Activated CD4-positive, alpha-beta T cell treated with anti-CD3 and anti-CD28 coated beads, Interleukin-2, amount 10 ng/mL, durations not matched to agents 7 days and 5 days (primary cell): ENCODE measurements at places on chromosomes 16 and 17. TPM values are rescaled to one million over a fixed set of nuclear protein-coding genes. Genes with fewer than 3 reads are reported as not detected.

GRCh38 chr17:8719291-8720246 lies 25.1 kb downstream of the CCDC42 start:
- no peak overlapping the region for H3K27ac ChIP-seq
- H3K4me1 ChIP-seq: no peaks in the 10 kb centered on the region
- no peaks in the 10 kb centered on the region for H3K27me3 ChIP-seq
- DNase-seq: no peak

The STX8 gene
- 84.8 TPM for total RNA-seq

- H3K27me3 ChIP-seq: peaks cover 12% of the 10 kb centered on the region
- peak; percentile 89 for DNase-seq
- H3K27ac ChIP-seq: peak within 1 kb of the TSS; percentile 65
- peak within 1 kb of the TSS; percentile 88 for H3K4me3 ChIP-seq
- peaks cover 29% of the 10 kb centered on the region for H3K36me3 ChIP-seq
- peaks cover 78% of the 10 kb centered on the region for H3K4me1 ChIP-seq
These were observed at the start of gene RAP1GAP2 for GRCh38 chr17:2796164-2797125. Gene RAP1GAP2 (plus strand): TSS chr17:2796438. CDS start chr17:2796528, 90 bp downstream.

The MT1M gene
- not detected for total RNA-seq

DNA sequence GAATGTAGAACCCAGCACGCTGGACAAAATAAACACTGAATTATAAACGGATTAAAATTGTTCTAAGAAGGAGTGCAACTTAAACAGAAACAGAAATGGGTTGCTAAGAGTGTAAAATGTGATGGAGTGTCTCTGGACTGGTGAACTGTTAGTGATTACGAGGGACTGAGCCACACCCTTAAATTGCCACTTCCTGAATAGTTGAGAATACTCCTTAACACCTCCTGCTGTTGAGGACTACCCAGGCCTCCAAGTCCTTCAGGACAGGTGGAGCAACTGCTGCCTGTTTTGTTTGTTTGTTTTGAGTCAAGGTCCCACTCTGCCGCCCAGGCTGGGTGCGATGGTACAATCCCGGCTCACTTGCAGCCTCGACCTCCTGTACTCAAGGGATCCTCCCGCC lies 25.8 kb upstream of the IRF8 start:
- H3K4me3 ChIP-seq: no peak overlapping the region
- peaks cover 28% of the 10 kb centered on the region for H3K27me3 ChIP-seq
- no peak for DNase-seq
- peaks cover 5% of the 10 kb centered on the region for H3K4me1 ChIP-seq

GRCh38 chr17:27333410-27333980 lies 39.6 kb downstream of the WSB1 start:
- DNase-seq: no peak
- H3K4me1 ChIP-seq: peaks cover 24% of the 10 kb centered on the region
- no peaks in the 10 kb centered on the region for H3K36me3 ChIP-seq
- peak overlapping the region; percentile 68 for H3K4me3 ChIP-seq

The JPT2 gene
- total RNA-seq: 65.2 TPM

- peaks cover 49% of the 10 kb centered on the region for H3K36me3 ChIP-seq
- H3K27me3 ChIP-seq: no peaks in the 10 kb centered on the region
- H3K27ac ChIP-seq: peak overlapping the region; percentile 71
- DNase-seq: no peak
These were observed 4.3 kb downstream of the ADCY7 start for GRCh38 chr16:50270510-50271147.

DNA sequence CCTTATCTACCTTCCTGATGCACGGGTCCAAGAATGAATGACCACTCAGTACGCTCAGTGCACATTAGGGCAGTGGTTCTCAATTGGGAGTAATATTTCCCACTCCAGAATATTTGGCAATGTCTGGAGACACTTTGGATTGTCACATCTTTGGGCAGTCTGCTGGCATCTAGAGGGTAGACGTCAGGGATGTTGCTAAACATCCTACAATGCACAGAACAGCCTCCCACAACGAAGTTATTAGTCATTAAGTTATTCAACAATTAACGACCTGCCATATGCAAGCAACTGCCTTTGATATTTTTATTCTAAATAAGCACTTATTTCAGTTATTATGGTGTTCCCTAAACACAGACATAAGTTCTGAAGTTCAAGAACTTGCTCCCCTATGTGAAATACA lies 669.3 kb downstream of the TOX3 start:
- no peaks in the 10 kb centered on the region for H3K36me3 ChIP-seq
- no peaks in the 10 kb centered on the region for H3K27me3 ChIP-seq
- no peaks in the 10 kb centered on the region for H3K4me1 ChIP-seq

GRCh38 chr17:81143200-81143527 lies 22.1 kb upstream of the PVALEF start:
- H3K27me3 ChIP-seq: no peaks in the 10 kb centered on the region
- H3K27ac ChIP-seq: no peak overlapping the region
- H3K4me3 ChIP-seq: no peak overlapping the region
- H3K4me1 ChIP-seq: no peaks in the 10 kb centered on the region
- DNase-seq: no peak
- H3K36me3 ChIP-seq: no peaks in the 10 kb centered on the region

- H3K36me3 ChIP-seq: no peaks in the 10 kb centered on the region
- H3K4me3 ChIP-seq: no peak overlapping the region
- H3K27me3 ChIP-seq: peaks cover 4% of the 10 kb centered on the region
- H3K4me1 ChIP-seq: peaks cover 4% of the 10 kb centered on the region
These were observed 63.3 kb upstream of the MTMR4 start for GRCh38 chr17:58577696-58578095.

The HBM gene
- not detected for total RNA-seq

The NT5C gene
- 45.2 TPM for total RNA-seq

GRCh38 chr17:28081467-28081866 lies 39.0 kb downstream of the NLK start:
- no peak overlapping the region for H3K27ac ChIP-seq
- H3K4me1 ChIP-seq: peaks cover 24% of the 10 kb centered on the region
- H3K4me3 ChIP-seq: no peak overlapping the region
- peaks cover 10% of the 10 kb centered on the region for H3K36me3 ChIP-seq
- no peaks in the 10 kb centered on the region for H3K27me3 ChIP-seq

The SPNS2 gene
- total RNA-seq: 0.25 TPM

DNA sequence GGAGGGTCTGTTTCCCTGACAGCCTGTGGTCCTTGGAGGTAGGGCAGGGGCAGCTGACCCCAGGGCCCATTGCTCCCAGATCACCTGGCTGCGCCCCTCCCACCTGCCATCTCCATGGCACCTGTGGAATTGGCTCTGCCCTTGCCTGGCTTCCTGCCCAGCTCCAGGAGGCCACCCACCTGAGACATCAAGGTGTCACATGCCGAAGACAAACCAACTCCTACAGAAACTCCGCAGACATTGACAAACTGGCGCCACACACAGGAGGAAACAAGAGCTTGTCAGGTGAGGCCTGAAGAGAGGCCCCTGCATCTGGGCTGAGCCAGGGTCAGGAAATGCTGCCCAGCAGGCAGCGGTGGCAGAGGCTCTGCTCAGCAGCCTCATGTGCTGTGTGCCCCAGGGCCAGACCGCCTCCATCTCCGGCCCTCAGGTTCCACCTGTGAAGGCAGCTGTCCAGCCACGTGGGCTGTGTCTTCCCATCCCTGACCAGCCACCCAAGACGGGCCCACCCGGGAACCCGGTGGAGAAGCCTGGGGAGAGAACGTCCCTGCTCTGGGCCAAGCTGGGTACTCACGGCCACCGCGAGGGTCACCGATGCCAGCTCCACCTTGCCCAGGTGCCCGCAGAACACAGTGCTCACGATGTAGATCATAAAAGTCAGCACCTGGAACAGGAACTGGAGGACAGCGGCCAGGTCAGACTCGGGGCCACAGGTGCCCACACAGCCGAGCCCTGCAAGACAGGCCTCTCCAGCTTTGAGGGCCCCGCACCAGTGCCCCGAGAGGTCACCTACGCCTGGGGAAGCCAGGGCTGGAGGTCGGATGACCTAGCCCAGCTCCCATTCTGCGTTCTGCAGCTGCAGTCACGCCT lies 1.6 kb downstream of the SLC47A2 start:
- no peak overlapping the region for H3K27ac ChIP-seq
- H3K36me3 ChIP-seq: no peaks in the 10 kb centered on the region
- no peak overlapping the region for H3K4me3 ChIP-seq
- H3K4me1 ChIP-seq: no peaks in the 10 kb centered on the region

The PPP1R27 gene
- total RNA-seq: not detected

DNA sequence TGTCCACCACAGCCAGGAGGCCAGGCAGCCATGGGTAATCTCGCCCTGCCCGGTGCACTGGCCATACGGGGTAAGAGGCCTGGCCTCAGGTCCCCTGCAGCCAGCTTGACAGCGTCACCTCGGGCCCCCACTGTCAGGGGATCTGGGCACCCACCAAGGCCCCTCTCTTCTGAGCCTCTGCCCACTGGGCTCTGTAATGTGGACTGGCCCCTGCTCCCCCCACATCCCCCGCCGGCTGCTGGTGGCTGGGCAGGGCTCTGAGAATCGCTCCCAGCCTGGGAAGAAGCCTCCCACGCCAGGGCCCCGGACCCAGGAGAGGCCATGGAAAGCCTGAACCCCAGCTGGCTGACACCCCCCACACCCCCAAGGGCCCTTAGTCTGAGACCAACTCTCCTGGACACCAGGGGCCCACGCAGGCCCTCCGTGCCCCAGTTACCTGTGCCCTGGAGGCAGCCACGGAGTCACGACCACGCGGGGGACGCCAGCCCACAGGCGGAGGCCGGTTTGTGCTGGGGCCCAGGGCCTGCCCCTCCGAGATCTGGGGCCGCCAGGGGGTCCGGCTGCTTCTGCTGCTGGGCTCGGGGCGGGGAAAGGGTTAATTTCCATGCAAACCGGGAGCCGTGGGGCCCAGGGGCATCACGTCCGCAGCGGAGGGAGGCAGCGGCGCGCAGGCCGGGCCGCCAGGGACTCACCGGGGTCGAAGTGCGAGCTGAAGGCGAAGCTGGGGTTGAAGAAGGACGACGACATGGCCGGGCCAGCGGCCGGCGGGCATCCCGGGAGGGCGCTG lies at the start of gene PVALEF:
Gene PVALEF (plus strand): TSS at position 262 of the 787 bp plus-strand sequence. CDS start 15,720 bp downstream, outside the sequence.
- no peaks in the 10 kb centered on the region for H3K4me1 ChIP-seq
- peaks cover 20% of the 10 kb centered on the region for H3K27me3 ChIP-seq
- no peak within 1 kb of the TSS for H3K27ac ChIP-seq
- H3K4me3 ChIP-seq: no peak within 1 kb of the TSS

The WNT3 gene
- not detected for total RNA-seq

DNA sequence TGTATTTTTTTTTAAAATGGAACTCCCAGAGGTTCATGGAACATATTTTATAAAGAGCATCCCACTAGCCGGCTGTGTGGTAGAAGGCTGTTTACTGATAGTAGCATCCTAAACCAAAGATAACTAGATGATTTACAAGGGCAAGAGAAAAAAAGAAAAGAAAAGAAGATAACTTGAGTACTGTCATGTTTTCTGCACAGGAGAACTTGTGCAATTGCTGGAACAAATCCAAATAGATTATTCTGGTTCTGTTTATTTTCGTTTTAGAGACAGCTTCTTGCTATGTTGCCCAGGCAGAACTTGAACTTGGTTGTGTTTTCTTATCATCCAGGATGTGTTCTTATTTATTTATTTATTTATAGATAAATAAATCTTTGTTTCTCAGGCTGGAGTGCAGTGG lies 20.9 kb upstream of the PPM1D start:
- peaks cover 10% of the 10 kb centered on the region for H3K4me1 ChIP-seq
- H3K27me3 ChIP-seq: peaks cover 4% of the 10 kb centered on the region
- H3K27ac ChIP-seq: no peak overlapping the region
- no peak for DNase-seq
- H3K4me3 ChIP-seq: no peak overlapping the region
- no peaks in the 10 kb centered on the region for H3K36me3 ChIP-seq

GRCh38 chr17:2705263-2705662 lies 6.3 kb downstream of the CLUH start:
- peak overlapping the region; percentile 6 for H3K27ac ChIP-seq
- peaks cover 23% of the 10 kb centered on the region for H3K4me1 ChIP-seq
- H3K27me3 ChIP-seq: no peaks in the 10 kb centered on the region
- peaks cover 2% of the 10 kb centered on the region for H3K36me3 ChIP-seq
- H3K4me3 ChIP-seq: no peak overlapping the region

- H3K27me3 ChIP-seq: no peaks in the 10 kb centered on the region
- H3K4me3 ChIP-seq: no peak overlapping the region
- no peaks in the 10 kb centered on the region for H3K4me1 ChIP-seq
- DNase-seq: no peak
These were observed 511.8 kb upstream of the WSB1 start for GRCh38 chr17:26782153-26782552.

The CACNG4 gene
- total RNA-seq: not detected

- no peak for DNase-seq
- H3K4me1 ChIP-seq: no peaks in the 10 kb centered on the region
- H3K4me3 ChIP-seq: no peak overlapping the region
- H3K27ac ChIP-seq: no peak overlapping the region
- H3K36me3 ChIP-seq: no peaks in the 10 kb centered on the region
These were observed 30.2 kb upstream of the ABCC3 start for GRCh38 chr17:50604513-50604912.

GRCh38 chr16:16124438-16124837 lies 98.9 kb downstream of the ABCC6 start:
- DNase-seq: no peak
- H3K4me3 ChIP-seq: no peak overlapping the region

The PRSS27 gene
- 1.7 TPM for total RNA-seq

The SRCIN1 gene
- 0.06 TPM for total RNA-seq

DNA sequence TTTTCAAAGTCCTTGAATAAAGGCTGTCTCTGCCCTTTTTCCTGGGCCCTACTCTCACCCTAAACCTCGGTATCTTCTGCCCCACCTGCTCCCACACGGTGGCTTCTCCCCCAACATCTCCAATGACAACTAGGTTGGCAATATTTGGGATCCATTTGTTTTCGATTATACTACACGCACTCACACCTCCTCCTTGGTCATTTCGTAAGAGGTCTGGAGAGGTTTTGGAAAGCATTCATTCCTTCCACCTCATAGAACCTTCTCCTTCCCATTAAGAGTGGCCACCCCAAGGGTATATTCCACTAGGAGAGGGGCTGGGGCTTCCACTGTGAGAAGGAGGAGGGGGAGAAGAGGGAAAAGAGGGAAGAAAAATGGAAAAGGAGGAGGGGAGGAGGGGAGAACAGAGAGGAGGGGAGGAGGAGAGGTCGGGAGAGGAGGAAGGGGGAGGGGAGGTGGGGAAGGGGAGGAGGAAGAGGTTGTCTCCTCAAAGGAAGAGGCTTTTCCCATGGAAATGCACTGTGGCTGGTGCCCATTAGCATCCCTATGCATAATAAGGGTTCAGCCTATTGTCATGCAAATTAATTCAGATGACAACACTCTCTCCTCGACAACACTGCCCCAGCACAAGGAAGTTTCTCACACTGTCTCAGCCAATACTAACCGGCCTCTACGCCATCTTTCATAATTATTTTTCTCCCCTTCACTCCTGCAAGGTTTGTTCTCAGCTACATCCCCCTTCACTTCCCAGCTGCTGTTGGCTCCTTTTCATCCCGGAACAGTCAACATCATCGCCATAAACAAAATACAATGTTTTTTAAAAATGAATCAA lies 30.0 kb downstream of the SOX9 start:
- H3K27me3 ChIP-seq: no peaks in the 10 kb centered on the region
- no peaks in the 10 kb centered on the region for H3K4me1 ChIP-seq
- no peaks in the 10 kb centered on the region for H3K36me3 ChIP-seq
- H3K4me3 ChIP-seq: no peak overlapping the region
